Hypothalamus (tissue), 51 donors: ENCODE measurements at places on chromosomes 5 and 9.

GRCh38 chr5:121834021-121834420 is 17.7 kb upstream of the FTMT start:
- no peak for DNase-seq

- DNase-seq: no peak
These were observed 116.6 kb upstream of the STARD4 start for GRCh38 chr5:111628901-111629300.

DNA sequence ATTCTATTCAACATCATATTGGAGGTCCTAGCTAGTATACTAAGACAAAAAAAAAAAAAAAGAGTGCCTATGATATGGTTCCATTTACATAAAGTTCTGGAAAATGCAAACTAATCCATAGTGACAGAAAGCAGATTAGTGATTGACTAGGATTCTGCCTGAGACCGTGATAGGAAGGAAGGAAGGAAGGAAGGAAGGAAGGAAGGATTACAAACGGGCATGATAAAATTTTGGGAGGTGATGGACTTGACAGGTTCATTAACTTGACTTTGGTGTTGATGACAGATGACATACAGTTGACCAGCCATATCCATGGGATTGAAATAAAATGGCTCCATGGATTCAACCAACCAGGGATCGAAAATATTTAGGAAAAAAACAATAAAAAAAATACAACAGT is 79.1 kb upstream of the MAN2A1 start:
- no peak for DNase-seq

- no peak for DNase-seq
These were observed 4.9 kb upstream of the TRAF1 start for GRCh38 chr9:120931231-120932085.

GRCh38 chr5:17925276-17925675 is 291.0 kb downstream of the TAF11L14 start:
- no peak for DNase-seq
